ENCODE measurements at places on chromosomes 7 and 10. TPM values are rescaled to one million over a fixed set of nuclear protein-coding genes. Genes with fewer than 3 reads are reported as not detected.
A peak's percentile ranks its signal among the peaks of the same experiment; 100 is the strongest.

The CTNNA3 gene
- total RNA-seq = not detected

The GNG11 gene
- not detected for total RNA-seq

The TLL2 gene
- not detected for total RNA-seq

The FAM25A gene
- not detected for total RNA-seq

The CDHR3 gene
- 1.4 TPM for total RNA-seq

The KLLN gene
- total RNA-seq = 0.95 TPM

The LRIT1 gene
- total RNA-seq = not detected

The SFXN3 gene
- total RNA-seq = 95.0 TPM

The WDFY4 gene
- 0.08 TPM for total RNA-seq

The EGFR gene
- total RNA-seq = not detected

The ADAM8 gene
- 206 TPM for total RNA-seq

The FAM131B gene
- 1.2 TPM for total RNA-seq

The C7orf57 gene
- total RNA-seq = 0.28 TPM

The RBP4 gene
- not detected for total RNA-seq

The IFIT1B gene
- 0.15 TPM for total RNA-seq

The A1CF gene
- not detected for total RNA-seq

DNA sequence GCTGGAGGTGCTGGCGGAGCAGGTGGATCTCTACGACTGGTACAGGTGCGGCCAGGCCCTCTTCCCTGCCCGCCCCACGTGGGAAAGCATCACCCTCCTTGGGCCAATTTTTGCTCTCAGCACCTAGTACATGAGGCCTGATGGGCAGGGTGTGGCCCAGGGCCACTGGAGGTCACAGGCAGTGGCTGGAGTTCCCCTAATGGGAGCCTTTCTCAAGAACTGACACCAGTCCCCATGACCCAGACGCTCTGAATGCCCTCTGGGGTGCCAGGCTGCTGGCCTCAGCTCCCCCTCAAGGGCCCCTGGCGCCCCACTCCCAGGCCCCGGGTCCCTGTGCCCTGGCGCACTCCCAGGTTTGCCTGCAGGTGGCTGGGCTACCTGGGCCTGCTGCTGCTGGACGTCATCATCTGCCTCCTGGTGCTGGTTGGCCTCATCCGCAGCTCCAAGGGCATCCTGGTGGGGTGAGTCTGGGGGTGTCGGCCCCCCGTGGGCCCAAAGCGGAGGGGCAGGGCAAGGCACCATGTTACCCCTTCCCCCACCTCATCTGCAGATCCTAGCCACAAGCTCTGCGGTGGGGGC, 15.9 kb downstream of the TTYH3 start:
- no peak for DNase-seq

DNA sequence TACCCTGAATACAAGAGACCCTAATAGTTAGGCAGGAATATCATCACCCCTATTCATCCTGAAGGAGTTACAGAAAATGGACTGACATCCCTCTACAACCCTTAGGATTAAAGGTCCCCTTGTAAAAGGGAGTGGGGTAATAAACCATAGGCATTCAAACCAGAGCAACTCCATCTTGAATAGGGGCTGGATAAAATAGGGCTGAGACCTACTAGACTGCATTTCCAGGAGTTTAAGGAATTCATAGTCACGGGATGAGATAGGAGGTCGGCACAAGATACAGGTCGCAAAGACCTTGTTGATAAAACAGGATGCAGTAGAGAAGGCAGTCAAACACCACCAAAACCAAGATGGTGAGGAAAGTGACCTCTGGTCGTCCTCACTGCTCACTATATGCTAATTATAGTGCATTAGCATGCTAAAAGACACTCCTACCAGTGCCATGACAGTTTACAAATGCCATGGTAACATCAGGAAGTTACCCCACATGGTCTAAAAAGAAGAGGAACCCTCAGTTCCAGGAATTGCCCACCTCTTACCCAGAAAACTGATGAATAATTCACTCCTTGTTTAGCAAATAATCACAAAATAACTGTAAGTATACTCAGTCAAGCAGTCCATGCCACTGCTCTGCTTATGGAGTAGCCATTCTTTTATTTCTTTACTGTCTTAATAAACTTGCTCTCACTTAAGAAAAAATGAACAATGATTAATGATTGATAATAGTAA, 37.2 kb downstream of the CUBN start:
- DNase-seq = no peak

- DNase-seq = no peak
Measured at GRCh38 chr7:22445853-22446252, 54.1 kb downstream of the STEAP1B start.

GRCh38 chr7:16921644-16922257, 40.0 kb upstream of the AGR3 start:
- no peak for DNase-seq

- no peak for DNase-seq
Measured at GRCh38 chr10:37704566-37704965, 152.8 kb downstream of the ZNF248 start.

DNA sequence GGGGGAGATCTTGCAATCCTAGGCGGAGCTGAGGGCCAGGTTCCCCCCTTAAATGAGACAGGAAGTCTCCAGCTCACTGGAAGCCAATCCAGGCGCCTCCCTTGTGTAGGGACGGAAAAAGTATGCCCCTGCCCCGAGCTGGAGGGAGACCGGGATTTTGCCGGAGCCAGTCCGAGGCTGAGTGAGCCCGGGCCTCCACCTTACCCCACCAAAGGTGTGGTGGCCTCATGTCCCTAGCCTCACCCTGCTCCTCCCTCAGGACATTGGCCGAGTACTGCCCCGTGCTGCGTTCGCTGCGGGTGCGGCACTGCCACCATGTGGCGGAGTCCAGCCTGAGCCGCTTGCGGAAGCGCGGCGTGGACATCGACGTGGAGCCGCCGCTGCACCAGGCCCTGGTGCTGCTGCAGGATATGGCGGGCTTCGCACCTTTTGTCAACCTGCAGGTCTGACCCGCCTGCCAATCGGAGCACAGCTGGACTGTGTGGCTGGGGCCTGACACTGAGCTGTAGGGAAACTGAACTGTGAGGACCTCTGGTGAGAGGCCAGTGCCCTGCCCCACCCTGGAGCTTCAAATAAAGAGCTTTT, 2.0 kb downstream of the FBXL15 start:
- peak; percentile 69 for DNase-seq

DNA sequence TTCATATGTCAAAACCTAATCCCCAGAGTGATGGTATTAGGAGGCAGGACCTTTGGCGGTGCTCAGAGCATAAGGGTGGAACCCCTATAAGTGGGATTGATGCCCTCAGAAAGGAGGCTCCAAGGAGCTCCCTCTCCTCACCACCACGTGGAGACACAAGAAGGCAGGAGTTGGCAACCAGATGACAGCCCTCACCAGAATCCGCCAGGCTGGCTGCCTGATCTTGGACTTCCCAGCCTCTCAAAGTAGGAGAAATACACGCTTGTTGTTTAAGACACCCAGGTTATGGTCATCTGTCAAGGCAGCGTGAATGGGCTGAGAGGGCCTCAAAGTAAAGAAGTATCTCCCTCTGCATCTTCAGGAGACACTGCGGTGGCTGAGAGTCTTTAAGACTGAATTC, 187.7 kb downstream of the TNS3 start:
- no peak for DNase-seq

- no peak for DNase-seq
Measured at GRCh38 chr7:91657483-91658071, 222.9 kb downstream of the MTERF1 start.

DNA sequence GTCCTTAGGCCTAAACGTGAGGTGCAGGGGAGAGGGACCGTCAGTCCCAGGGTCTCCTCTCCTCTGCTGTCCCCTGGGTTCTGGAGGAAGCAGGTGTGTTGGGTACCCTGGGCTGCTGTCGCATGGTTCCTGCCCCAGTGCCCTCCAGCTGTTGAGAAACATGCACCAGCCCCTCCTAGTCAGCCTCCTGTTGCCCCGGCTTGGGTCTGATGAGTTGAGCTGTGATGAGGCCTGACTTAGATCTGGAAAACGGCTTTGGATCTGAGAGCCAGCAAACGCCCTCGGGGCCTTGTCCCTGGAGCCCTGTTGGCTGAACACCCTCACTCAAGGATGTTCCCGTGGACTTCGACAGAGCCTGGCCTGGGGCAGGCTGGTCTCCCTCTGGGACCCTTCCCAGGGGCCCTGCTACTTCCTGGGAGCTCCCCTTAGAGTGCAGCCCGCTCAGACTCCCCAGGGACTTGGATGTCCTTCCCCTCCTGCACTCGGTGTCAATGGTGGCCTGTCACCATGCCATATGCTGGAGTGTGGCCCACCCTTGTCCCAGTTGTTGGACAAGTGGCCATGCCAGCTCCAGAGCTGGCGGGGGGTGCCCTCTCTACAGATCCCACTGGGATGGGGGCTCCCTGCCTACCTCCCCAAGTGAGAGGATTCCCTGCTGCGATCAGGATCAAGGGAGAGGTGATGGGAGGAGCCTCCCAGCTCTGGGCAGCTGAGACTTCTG, 12.3 kb downstream of the ZNF316 start:
- no peak for DNase-seq

GRCh38 chr7:122327969-122328368, 23.4 kb upstream of the FEZF1 start:
- no peak for DNase-seq

- DNase-seq = peak; percentile 51
Measured at GRCh38 chr7:2522780-2523433, 3.3 kb downstream of the LFNG start.

DNA sequence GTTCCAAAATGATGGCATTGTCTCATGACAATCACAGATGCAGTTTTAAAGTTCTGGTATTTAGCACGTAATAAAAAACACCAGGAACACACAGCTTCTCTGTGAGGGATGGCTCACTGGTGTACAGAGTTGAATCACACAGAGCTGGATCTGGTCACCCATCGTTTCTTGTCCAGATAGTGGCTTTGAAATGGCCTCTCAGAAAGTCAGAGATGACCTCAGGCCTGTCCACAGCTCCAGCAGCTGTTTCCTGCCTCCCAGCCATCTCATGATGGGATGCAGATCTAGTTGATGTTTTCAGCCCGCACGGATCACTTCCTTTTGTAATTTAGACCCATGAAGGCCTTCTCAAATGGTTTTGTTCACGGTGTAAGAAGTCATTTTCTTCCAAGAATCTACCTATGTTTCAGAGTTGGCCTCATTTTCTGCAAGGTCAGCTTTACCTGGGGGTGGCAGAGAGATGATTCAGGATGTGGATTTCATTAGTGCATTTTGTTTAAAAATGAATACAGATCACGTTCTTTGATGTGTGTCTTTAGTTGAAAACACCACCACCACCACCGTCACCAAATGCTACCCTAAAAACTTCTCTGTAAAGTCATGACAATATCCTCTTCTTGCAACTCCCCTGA, 166.2 kb downstream of the SNX10 start:
- DNase-seq = no peak

- no peak for DNase-seq
Measured at GRCh38 chr10:6396652-6397051, 183.4 kb downstream of the PRKCQ start.

DNA sequence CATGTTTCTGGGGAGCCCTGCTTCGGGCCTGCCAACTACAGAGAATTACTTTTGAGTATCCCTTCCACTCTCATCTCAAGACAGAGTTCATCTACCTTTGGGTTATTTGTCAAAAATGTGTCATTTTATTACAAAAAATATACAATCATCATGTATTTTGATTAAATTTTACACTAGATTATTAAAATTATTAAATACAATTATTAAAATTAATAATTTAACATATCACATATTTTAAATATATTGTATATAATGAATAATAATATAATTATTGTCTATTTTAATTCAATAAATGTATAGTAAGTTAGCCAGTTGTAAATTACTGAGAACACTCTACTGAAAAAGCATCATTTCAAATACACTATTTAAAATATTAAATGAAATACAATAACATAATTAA, 50.9 kb downstream of the FIGNL1 start:
- DNase-seq = no peak

DNA sequence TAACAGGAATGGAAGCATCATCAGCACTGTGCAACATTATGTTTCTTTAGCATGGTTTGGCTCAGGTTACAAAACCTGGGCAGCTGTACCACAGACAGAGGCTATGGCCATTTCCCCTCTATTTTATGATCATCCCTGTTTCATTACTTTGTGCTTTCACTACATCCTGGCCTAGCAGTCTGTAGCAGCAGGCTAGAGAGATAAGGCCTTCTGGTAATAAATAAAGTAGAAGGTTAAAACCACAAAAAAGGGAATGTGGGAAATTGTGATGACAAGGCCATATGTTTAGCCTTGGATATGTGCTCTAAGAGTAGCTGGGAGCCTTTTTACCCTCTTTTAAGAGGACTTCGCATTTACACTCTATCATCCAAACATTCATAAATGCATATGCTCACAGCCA, 266.2 kb upstream of the PHF14 start:
- DNase-seq = no peak

DNA sequence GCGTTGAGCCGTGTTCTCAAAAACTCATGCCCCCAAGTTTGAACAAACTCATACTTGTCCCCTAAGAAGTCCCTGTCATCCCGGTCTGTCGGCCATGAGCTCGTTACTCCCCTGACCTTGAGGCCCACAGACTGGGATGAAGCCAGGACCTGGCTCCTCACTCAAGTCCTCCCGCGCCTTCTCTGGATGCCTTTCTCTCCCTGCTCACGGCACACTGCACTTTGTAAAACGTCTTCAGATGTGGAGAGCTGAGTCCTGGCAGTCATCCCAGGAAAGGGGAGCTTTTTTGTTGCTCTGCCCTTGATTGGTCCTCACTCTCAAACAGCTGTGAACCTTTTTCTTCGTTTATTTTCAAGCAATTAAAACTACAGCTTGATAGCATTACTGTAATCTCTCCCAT, 110.8 kb downstream of the JAZF1 start:
- DNase-seq = no peak

GRCh38 chr10:5284311-5285057, 80.3 kb upstream of the UCN3 start:
- DNase-seq = peak; percentile 52

DNA sequence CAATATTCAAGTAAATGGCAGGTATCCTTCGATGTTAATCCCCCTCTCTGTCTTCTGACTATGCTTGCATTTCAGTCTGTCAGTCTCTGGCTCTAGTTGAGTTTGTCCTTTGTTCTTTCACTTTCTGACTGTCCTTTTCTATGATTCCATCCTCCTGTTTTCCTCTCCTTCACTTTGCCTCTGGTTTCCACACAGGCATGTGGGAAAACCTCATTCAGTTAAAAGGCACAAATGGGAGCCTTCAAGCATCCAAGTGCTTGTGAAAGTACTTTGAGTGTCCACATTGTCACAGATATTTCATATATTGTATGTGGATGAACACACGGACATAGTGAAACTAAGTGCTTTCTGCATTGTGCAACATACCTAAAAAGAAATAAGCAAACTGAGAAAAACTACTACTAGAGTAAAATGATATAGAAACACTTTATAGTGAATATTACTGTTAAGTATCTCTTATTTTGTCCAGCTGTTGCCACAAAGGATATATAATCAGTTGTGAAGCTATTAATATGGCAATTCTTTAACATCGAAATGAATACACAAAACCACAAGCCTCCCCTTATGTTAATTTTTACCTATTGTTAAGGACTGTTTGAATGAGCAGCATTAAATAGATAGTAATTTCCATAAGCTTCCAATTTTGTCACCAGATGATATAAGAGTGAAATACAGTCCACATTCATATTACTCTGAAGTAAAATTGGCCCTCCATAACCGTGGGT, 71.7 kb downstream of the NRBF2 start:
- DNase-seq = no peak

GRCh38 chr7:14377646-14378266, 388.3 kb upstream of the ETV1 start:
- no peak for DNase-seq

GRCh38 chr10:16521311-16522016, at the start of gene C1QL3:
TSS of gene C1QL3 (minus strand) at chr10:16521879. CDS start at chr10:16521065, 814 bp downstream.
- peak; percentile 52 for DNase-seq

- no peak for DNase-seq
Measured at GRCh38 chr10:11454958-11455566, 156.4 kb downstream of the USP6NL start.

Data from activated CD4-positive, alpha-beta memory T cell treated with anti-CD3 and anti-CD28 coated beads, Interleukin-2, amount 10 ng/mL, durations not matched to agents 7 days and 5 days (primary cell).